ENCODE measurements at places on chromosomes 6 and 20. TPM values are rescaled to one million over a fixed set of nuclear protein-coding genes. Genes with fewer than 3 reads are reported as not detected.

Gene ADTRP
- not detected for total RNA-seq

Gene SRXN1
- total RNA-seq, result 88.8 TPM

Gene ISM1
- total RNA-seq, result 77.5 TPM

Gene BMP6
- total RNA-seq, result 3.1 TPM

Gene SLC16A10
- total RNA-seq, result 23.5 TPM

Gene SS18L1
- total RNA-seq, result 22.0 TPM

Gene NR2E1
- not detected for total RNA-seq

Gene EYA2
- total RNA-seq, result 9.9 TPM
